ENCODE measurements at places on chromosomes 13 and 19.

- DNase-seq: no peak
These were observed 11.0 kb upstream of the BBC3 start for GRCh38 chr19:47241919-47242577.

- DNase-seq: no peak
These were observed 1.4 kb downstream of the USP12 start for GRCh38 chr13:27170221-27170515.

DNA sequence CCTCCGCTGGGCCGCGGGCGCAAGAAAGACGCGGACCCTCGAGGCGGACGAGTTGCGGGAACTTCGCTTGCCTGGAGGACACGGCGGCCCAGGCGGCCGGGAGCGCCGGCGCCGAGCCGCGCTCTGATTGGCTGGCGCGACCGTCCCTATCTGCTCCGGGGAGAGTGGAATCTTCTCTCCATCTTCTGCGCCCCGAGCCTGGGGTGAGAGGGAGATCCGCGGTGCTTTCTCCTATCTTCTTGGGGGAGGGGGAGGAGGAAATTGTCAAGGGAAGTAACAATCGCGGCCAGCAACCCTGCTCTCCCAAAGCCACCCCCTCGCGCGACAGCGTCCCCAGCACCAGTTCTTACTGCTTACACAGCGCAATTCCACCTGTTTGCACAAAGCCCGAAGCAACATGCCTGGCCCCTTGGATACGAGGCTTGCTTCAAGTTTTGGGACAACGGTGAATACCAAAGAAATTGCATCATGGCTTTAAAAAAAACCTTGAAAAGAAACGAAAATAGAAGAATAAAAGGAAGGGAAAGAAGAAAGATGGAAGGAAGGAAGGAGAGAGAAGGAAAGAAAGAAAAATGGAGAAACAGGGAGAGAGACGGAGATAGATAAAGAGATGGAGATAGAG is 4.8 kb downstream of the SOX21 start:
- no peak for DNase-seq

DNA sequence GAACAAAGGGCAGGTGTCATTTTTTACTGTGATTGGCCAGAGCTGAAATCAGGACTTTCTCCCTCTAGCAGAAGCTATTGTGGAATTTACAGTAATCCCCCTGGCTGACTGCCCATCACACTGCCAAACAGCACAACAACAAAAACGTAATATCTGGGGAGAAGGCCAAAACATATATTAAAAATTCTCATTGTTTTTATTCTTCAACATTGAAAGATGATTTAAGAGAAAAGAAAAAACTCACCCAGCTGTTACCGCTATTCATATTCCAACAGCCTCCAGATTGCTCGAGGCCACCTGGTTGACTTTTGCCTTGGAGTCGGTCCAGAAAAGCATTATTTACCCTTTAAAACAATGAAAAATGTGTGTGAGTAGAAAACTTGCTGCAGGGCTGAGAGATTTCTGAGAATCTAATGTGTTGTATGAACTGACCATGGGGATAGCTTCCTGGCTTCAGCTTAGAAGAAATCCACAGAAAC is 97.2 kb downstream of the EPSTI1 start:
- no peak for DNase-seq

DNA sequence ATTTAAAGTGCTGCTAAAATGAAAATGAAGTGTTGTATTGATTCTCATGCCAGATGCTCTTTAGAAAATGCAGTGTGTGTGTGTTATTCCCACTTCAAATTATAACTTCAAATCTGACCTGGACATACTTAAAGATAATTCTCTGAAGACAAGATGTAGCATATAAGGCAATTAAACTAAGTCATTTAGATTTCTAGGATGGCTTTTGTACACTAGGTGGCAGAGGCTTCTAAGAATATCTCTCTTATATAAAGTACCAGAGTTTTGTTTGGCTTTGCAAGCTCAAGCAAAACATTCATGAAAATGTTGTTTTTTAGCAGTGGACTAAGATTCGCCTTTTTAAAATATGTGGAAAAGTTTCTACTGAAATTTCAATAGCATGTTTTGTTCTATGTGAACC is 407.2 kb downstream of the GPC5 start:
- DNase-seq: no peak

- DNase-seq: no peak
These were observed 6.8 kb upstream of the DGKH start for GRCh38 chr13:42041684-42042035.

- no peak for DNase-seq
These were observed 80.8 kb downstream of the FREM2 start for GRCh38 chr13:38767506-38768265.

DNA sequence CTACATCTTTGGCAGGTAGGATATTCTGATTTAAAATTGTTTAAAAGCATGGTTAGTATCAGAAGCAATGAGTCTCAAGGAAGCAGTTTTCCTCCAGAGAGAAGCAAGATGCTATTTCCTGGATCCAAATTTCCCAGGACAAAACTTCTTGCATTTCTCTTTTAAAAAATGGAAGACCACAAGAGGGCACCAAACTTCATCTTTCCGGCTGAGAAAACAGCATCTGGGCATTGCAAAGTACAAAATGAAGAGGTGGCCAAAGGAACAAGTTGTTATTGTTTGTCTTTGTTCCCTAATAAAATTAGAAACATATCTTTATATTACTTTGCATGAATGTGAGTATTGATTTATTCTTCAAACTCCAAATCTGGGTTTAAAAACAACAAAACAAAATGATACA is 60.0 kb upstream of the LRCH1 start:
- DNase-seq: no peak

- no peak for DNase-seq
These were observed 139.3 kb downstream of the DACH1 start for GRCh38 chr13:71727662-71728061.

- peak; percentile 35 for DNase-seq
These were observed 640.7 kb downstream of the LIG4 start for GRCh38 chr13:107574517-107575210.

GRCh38 chr19:16849168-16849567 is 20.0 kb downstream of the SIN3B start:
- DNase-seq: no peak

GRCh38 chr19:45423033-45423588 is 606 bp downstream of the ERCC1 start:
- DNase-seq: no peak

DNA sequence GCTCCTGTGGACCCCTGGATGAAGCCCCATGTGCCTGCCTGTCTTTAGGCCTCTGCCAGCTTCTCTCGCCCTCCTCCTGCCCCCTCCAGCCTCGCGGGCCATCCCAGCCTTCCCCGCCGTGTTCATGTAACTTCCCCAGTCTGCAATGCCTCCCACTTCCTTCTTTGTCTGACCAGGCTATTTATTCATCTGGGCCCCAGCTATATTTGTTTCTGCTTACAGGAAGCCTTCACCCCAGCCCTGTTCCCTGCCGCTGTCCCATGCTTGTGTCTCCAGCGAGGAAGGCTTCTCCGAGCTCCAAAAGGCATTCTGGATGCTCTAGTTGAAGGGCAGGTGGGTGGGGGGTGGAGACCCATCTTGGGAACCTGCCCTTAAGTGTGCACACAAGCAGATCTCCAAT is 7.9 kb upstream of the C3 start:
- DNase-seq: no peak

GRCh38 chr13:42752731-42753130 is 28.7 kb upstream of the FAM216B start:
- no peak for DNase-seq

GRCh38 chr19:16595097-16595496 is 22.9 kb upstream of the SLC35E1 start:
- DNase-seq: no peak

DNA sequence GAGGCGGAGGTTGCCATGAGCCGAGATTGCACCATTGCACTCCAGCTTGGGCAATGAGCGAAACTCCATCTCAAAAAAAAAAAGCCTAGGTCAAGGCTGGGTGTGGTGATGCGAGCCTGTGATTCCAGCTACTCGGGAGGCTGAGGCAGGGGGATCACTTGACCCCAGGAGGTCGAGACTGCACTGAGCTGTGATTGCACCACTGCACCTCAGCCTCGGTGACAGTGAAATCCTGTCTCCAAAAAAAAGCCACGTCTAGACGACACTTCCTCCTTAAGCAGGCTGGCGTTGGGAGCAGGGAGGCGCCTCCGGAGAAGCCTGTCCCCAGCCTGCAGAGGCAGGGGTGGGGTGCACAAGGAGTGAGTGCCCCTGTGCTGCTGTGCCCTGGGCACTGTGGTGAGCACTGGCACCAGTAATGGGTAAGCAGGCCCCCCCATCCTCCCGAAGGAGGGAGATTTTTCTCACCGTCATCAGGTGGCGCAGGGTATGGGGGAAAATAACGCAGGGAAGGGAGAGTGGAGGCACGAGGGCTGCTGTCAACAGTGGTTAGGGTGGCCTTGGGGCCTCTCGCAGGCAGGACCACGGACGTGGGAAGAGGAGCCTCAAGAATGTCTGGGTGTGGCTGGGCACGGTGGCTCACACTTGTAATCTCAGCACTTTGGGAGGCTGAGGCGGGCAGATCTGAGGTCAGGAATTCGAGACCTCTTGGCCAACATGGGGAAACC is 706 bp downstream of the P2RY11 start:
- DNase-seq: no peak

DNA sequence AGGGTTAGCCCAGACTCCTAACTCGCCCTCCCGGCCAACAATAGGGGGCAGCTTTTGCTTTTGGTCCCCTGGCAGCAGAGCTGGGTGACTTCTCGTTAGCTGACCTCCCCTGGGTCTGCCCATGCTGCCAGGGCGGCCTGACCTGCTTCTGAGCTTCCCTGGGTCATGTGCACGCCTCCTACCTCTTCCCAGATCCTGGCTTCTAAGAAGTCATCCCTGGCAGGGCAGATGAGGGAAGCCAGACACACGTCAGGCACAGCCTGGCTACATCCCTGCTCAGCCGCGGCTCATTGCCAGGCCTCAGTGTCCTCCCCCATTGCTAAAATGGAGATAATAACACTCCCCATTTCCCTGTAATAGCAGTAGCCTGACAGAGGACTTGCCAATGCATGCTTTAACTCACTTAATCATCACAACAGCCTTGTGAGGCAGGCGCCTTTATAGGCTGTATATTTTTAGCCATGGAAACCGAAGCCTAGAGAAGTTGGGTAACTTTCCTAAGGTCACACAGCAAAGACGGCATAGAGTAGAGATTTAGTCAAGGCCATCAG is 2.1 kb downstream of the KCNK6 start:
- no peak for DNase-seq

DNA sequence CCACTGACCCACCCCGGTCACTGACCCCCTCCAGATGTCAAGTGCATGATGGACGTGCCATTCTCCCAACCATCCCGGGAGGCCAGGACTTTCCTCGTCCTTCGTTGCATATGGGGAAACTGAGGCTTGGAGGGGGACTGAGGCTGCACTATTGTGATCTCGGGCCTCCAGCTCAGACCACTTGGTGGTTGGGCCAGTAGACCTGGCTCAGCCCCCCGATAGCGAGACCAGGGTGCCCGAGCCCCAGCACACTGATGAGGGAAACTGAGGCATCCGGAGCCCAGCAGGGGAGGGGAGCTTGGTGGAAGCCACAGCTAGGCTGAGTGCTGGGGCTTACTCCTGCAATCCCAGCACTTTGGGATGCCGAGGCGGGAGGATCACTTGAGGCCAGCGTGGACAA is 10.4 kb downstream of the EFNA2 start:
- DNase-seq: no peak

- no peak for DNase-seq
These were observed 887 bp downstream of the NDUFS7 start for GRCh38 chr19:1384478-1385110.

- DNase-seq: peak; percentile 70
These were observed 694 bp upstream of the ZNF460 start for GRCh38 chr19:57279418-57280164.

DNA sequence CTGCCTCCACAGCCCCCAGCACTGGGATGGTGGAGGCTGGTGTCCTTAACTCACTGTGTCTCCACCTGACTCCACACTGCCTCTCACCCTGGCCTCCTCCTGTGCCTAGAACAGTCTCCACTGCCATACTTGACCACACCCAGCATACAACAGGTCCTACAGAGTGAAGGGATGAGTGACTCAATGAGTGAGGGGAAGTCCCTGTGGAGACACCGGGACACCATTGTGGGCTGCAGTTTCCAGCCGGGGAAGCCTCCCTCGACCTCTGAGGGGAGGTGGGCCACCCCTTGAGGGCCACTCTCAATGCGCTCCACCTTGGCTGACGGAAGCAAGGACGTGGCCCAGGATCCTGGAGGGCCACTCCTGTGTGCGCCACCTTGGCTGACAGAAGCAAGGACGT is 2.8 kb upstream of the ZNF135 start:
- DNase-seq: no peak

DNA sequence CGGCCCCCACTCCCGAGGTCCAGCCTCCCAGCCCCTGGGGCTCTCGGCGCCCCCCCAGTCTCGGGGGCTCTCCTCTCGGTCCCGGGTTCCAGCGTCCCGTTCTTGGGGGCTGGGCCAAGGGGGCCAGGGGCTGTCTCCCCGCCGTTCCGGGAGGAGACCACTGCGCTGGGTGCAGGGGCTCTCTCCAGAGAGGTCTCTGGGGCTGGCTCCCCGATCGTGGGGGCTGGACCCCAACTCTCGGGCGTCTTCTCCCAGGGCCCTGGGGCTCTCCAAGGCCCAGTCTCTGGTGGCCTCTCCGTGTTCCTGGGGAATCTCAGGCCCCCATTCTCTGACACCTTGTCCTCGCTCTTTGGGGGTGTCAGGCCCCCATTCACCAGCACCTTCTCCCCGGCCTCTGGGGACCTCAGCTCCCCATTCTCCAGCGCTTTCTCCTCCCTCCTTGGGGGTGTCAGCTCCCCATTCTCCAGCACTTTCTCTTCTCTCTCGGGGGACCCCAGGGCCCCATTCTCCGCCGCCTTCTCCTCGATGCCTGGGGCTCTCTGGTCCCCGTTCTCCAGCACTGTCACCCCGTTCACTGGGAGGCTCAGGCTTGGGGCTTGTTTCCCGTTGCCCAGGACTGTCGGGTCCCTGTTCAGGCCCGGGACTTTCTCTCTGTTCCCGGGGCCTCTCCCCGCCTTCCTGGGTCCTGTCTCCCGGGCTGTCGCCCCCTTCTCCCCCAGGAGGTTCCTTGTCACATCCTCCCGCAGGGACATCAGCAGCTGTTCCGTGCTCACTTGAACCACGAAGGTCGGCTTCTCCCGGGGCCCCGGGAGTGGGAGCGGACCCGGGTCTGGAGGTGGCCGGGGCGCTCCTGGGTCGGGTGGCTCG is 13.7 kb downstream of the LMTK3 start:
- no peak for DNase-seq

DNA sequence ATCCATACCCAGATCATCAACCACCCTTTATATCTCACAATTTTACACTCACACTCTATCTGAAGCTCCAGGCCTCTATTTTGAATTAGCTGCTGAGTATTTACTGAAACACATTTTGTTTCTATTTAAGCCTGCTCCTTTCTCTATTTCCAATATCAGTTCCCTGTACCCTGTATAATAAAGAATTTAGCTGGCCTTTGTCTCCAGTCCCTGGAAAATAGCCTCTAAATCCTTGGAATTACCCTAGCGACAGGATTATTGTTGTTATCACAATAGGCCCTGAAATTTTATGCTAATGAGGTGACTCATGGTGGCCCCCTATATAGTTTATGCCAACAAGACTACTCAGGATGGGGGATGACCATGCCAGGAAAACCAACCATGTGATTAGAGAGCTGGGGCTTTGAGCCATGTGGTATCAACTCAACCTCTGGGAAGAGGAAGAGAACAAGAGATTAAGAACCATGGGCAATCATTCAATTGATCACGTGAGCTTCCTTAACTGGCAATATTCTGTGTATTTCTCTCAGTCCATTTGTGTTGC is 72.7 kb downstream of the KATNAL1 start:
- DNase-seq: no peak

Measured in NCI-H187 (cell line).